ENCODE measurements at places on chromosomes 12 and 14. TPM values are rescaled to one million over a fixed set of nuclear protein-coding genes. Genes with fewer than 3 reads are reported as not detected.

The TMPRSS12 gene
- not detected for total RNA-seq

The RCOR1 gene
- total RNA-seq = 33.0 TPM

The HSPB8 gene
- total RNA-seq = 36.6 TPM

The AQP6 gene
- total RNA-seq = not detected

The OR6C2 gene
- not detected for total RNA-seq

The HELB gene
- 12.4 TPM for total RNA-seq

The CCDC92 gene
- 42.4 TPM for total RNA-seq

The ASIC1 gene
- 5.6 TPM for total RNA-seq

- H3K36me3 ChIP-seq = no peaks in the 10 kb centered on the region
- no peaks in the 10 kb centered on the region for H3K4me1 ChIP-seq
- peak overlapping the region; percentile 8 for H3K27ac ChIP-seq
- H3K27me3 ChIP-seq = no peaks in the 10 kb centered on the region
- DNase-seq = no peak
Measured at GRCh38 chr12:110366321-110367142, 37.0 kb downstream of the ANAPC7 start.

DNA sequence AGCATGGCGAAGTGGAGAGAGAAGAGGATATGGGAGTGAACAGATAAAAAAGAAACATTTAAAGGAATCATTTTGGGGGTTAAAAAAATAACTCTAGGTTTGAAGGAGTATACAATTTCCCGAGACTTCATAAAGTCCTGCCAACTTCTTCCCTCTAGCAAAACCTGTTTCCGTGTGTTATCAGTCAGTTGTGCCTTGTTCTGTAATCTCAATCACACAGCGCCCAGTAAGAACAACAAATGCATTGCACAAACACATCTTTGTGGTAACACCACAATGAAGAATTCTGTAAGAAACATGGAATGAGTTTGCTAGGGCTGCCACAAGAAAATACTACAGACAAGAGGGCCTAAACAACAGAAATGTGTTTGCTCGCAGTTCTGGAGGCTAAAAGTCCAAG, 144.7 kb upstream of the FUT8 start:
- H3K36me3 ChIP-seq = no peaks in the 10 kb centered on the region
- H3K4me3 ChIP-seq = no peak overlapping the region

DNA sequence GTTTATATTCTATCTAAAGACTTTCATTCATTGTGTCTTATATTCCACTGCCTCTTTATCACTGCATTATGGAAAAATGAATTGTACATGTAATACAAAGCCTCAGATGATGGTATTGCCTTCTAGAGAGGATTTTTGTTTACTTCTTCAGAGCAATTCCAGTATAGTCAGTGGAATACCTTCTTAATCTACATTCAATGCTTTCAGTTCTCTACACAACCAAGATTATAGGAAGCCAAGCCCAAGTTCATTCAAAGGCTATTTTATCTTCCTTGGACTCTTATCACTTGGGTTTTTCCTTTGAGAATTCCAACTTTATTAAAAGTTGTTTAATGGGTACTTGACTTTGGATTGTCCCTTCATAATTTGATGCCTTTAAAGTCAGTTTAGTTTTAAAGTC, 1971.0 kb upstream of the FLRT2 start:
- H3K4me1 ChIP-seq = no peaks in the 10 kb centered on the region
- no peak for DNase-seq
- no peaks in the 10 kb centered on the region for H3K27me3 ChIP-seq
- no peak overlapping the region for H3K27ac ChIP-seq

DNA sequence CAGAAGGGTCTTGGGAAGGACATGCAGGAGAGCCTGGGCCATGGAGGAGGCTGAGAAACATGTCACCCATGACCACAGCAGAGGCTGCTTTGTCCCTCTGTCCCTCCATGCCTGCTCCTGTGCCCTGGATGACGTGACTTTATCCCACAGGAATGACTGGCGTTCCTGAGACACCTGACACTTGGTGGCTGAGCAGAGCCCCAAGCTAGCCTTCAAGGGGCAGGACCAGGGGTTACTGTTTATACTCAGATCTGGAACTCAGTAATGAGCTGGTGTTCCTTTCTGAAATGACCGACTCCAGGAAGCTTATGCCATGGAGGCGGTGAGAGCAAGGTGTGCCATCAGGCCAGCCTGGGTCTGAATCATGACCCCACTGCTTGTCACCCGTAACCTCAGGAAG, 44.2 kb downstream of the ZFP36L1 start:
- no peak for DNase-seq
- H3K4me1 ChIP-seq = peaks cover 4% of the 10 kb centered on the region
- H3K27ac ChIP-seq = peak overlapping the region; percentile 77
- H3K36me3 ChIP-seq = no peaks in the 10 kb centered on the region
- H3K27me3 ChIP-seq = no peaks in the 10 kb centered on the region

DNA sequence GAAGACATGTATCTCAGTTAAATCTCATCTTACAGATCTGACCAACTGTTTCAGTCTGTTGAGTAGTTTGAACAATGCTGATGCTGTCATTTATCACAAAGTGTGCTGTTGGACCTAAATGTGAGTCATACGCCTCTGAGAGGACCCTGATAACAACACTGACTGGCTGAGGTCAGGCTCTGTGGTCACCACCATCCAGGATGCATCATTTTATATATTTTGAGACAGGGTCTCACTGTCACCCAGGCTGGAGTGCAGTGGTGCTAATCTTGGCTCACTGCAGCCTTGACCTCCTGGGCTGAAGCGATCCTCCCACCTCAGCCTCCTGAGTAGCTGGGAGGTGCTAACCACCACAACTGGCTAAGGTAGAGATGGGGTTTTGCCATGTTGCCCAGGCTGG, 181.0 kb upstream of the RGS6 start:
- no peak overlapping the region for H3K4me3 ChIP-seq
- no peak for DNase-seq
- H3K4me1 ChIP-seq = no peaks in the 10 kb centered on the region
- H3K36me3 ChIP-seq = no peaks in the 10 kb centered on the region
- H3K27ac ChIP-seq = no peak overlapping the region

- H3K36me3 ChIP-seq = no peaks in the 10 kb centered on the region
- H3K27ac ChIP-seq = no peak overlapping the region
- H3K27me3 ChIP-seq = no peaks in the 10 kb centered on the region
- no peak for DNase-seq
- H3K4me1 ChIP-seq = no peaks in the 10 kb centered on the region
Measured at GRCh38 chr14:64260418-64260817, 33.8 kb downstream of the ESR2 start.

DNA sequence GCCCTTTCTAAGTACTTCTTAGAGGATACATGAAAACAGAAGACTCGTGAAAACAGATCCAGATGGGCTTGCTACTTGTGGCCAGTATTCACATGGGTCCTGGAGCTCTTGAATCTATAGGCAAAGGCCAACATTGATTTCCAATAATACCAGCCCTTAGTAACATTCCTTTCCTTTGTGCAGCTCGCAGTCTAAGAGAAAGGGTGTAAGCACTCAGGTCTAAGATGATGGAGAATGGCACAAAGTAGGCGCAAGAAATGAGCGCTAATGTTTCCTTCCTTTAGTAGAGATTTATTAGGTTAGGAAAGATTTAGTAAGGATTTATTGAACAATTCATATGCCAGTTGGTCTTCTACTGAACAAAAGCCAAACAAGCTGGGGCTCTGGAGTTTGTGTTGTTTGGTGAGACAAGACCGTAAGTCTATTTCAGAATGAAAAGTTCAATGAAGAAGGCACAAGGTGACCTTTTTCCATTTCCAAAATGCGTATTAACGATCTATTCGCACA, 525 bp downstream of the RNU6-8 start:
- peak overlapping the region; percentile 59 for H3K4me3 ChIP-seq
- peak overlapping the region; percentile 89 for H3K27ac ChIP-seq
- no peaks in the 10 kb centered on the region for H3K36me3 ChIP-seq
- DNase-seq = no peak

GRCh38 chr14:100484531-100485267, 102.5 kb downstream of the BEGAIN start:
- DNase-seq = no peak
- H3K4me3 ChIP-seq = no peak overlapping the region
- H3K27me3 ChIP-seq = no peaks in the 10 kb centered on the region
- H3K4me1 ChIP-seq = no peaks in the 10 kb centered on the region

GRCh38 chr12:67517181-67517887, 131.2 kb upstream of the DYRK2 start:
- H3K4me3 ChIP-seq = no peak overlapping the region
- peak; percentile 31 for DNase-seq
- no peaks in the 10 kb centered on the region for H3K4me1 ChIP-seq

- H3K4me3 ChIP-seq = no peak overlapping the region
- no peaks in the 10 kb centered on the region for H3K27me3 ChIP-seq
- H3K4me1 ChIP-seq = no peaks in the 10 kb centered on the region
- no peaks in the 10 kb centered on the region for H3K36me3 ChIP-seq
- DNase-seq = no peak
Measured at GRCh38 chr14:55715889-55716288, 135.9 kb downstream of the KTN1 start.

DNA sequence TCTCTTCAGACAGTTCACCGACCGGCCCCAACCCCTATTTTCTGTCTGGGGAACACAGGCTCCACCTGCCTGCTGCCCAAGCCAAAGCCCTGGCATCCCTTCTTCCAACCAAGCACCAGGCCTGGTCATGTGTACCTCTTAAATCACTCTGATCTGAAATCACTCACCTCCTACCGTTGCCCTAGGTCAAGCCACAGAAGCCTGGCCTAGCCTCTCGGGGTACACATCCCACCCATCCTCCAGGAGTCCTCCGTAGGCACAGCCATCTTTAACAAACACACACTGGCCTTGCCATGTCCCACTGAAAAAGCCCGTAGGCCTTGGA, 81.8 kb downstream of the IRF2BPL start:
- H3K27me3 ChIP-seq = no peaks in the 10 kb centered on the region
- H3K36me3 ChIP-seq = no peaks in the 10 kb centered on the region
- DNase-seq = no peak
- peak overlapping the region; percentile 69 for H3K27ac ChIP-seq
- H3K4me1 ChIP-seq = no peaks in the 10 kb centered on the region

- H3K4me3 ChIP-seq = no peak overlapping the region
- no peak for DNase-seq
- H3K27me3 ChIP-seq = no peaks in the 10 kb centered on the region
- H3K36me3 ChIP-seq = no peaks in the 10 kb centered on the region
- H3K4me1 ChIP-seq = no peaks in the 10 kb centered on the region
Measured at GRCh38 chr12:117744418-117744817, 224.4 kb downstream of the KSR2 start.

DNA sequence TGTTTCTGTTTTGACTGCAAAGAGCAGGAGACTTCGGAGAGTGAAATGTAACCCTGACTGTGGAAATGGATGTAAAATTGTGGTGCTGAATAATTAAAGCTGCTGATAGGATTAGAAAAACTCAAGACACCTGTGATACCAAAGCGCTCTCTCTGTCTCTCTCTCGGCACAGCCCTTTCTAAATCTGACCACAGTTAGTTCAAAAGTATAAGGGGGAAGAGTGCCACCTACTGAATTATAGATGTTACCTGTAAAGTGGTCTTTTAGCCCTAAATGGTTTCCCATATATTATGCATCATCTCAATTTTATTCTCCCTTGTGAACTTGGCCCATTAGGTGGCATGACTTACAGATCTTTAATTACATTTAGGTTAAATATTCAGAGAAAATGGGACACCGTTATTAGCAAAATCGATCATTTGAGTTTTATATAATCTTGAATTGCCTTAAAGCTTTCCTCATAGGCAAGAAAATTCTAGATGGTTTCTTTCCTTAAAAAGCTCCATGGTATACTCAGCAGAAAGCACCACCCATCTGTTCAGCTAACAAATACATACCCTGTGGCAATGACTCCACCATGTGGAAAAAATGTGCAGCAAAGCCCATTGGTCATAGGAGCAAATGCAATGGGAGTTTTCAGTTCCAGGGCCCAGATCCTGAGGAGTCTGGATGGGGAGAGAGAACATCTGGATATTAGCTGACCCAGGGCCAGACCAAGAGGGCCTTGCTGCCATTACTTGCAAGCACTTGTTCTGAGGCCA, 18.1 kb downstream of the RFC5 start:
- no peaks in the 10 kb centered on the region for H3K4me1 ChIP-seq
- H3K27ac ChIP-seq = no peak overlapping the region
- no peak for DNase-seq
- no peaks in the 10 kb centered on the region for H3K36me3 ChIP-seq

GRCh38 chr14:88554457-88555286, at the start of gene PTPN21:
TSS of gene PTPN21 (minus strand) at chr14:88555007. CDS start at chr14:88550417, 4,590 bp downstream.
- H3K4me1 ChIP-seq = no peaks in the 10 kb centered on the region
- no peaks in the 10 kb centered on the region for H3K36me3 ChIP-seq
- peak; percentile 83 for DNase-seq
- peak within 1 kb of the TSS; percentile 92 for H3K27ac ChIP-seq
- peak within 1 kb of the TSS; percentile 94 for H3K4me3 ChIP-seq
- H3K27me3 ChIP-seq = no peaks in the 10 kb centered on the region

- no peak overlapping the region for H3K4me3 ChIP-seq
- no peaks in the 10 kb centered on the region for H3K4me1 ChIP-seq
- no peak overlapping the region for H3K27ac ChIP-seq
Measured at GRCh38 chr12:123882161-123882705, 90.4 kb downstream of the CCDC92 start.

DNA sequence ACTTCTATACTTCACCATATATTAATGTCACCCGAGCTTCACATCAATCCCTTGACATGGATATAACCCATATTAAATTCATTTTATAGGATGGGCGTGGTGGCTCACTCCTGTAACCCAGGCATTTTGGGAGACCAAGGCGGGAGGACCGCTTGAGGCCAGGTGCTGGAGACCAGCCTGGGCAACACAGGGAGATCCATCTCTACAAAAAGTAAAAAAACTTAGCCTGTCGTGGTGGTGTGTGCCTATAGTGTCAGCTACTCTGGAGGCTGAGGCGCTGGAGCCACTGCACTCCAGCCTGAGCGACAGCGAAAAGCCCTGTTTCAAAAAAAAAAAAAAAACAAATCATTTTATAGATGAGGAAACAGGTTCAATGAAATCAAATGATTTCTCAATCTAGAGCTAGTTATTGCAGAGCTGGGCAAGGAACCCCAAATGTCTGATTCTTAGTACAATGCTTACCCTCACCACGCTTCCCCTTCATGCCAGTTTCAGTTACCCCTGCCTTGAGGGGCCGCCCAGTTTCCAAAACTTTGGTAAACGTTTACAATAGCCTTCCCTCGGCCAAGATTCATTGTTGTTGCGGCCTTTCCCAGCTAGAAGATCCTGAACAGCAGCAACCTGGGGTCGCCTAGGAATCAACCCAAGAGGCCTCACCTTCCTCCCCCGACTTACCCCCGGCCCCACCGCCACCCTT, 751 bp downstream of the PSMB5 start:
- no peak for DNase-seq
- H3K27me3 ChIP-seq = no peaks in the 10 kb centered on the region
- H3K27ac ChIP-seq = peak overlapping the region; percentile 93

DNA sequence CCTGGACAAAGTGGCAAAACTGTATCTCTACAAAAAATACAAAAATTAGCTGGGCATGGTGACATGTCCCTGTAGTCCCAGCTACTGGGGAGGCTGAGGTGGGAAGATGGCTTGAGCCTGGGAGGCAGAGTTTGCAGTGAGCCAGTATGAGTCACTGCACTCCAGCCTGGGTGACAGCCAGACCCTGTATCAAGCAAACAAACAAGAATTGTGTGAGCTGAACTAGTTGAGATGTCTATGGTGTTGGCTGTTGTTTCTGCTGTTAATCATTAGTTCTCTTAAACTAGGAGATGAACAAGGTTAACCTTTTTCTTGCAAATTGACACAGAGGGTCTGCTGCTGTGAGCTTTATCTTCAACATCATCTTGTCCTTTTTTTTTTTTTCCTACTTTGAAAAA, 23.6 kb downstream of the RASSF3 start:
- no peaks in the 10 kb centered on the region for H3K36me3 ChIP-seq
- peak overlapping the region; percentile 44 for H3K27ac ChIP-seq
- H3K4me1 ChIP-seq = peaks cover 4% of the 10 kb centered on the region
- DNase-seq = peak; percentile 46
- H3K27me3 ChIP-seq = no peaks in the 10 kb centered on the region

Data from uterus (tissue), 4 donors.